ENCODE measurements at places on chromosomes 2 and 18. TPM values are rescaled to one million over a fixed set of nuclear protein-coding genes. Genes with fewer than 3 reads are reported as not detected.

GRCh38 chr2:232789082-232789481, 12.7 kb upstream of the KCNJ13 start:
- no peak for DNase-seq

GRCh38 chr2:233912691-233913423, 4.3 kb upstream of the TRPM8 start:
- DNase-seq = peak; percentile 48

GRCh38 chr2:30074023-30074422, 72.8 kb upstream of the YPEL5 start:
- no peak for DNase-seq

DNA sequence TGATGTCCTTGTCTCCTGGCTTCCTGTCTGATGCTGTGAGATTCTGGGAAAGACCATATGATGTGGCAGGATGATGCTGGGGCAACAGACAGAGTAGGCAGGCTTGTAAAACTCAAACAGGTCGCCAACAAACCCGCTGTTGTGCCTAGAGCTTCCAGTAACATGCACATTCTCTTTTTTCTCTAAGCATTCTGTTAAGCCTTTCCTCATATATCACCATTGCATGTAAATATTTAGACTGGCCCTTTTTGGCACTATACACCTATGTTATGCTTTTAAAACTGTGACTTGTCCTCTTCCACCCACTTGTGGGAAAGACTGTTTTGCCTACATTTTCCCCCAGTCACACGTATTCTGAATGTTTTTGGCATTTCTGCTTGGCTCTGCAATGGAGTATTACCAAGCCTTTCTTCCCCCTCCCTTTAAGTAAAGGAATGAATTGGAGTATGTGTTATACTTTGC, 250.4 kb upstream of the TANK start:
- DNase-seq = no peak

GRCh38 chr18:26981360-26982082, 116.0 kb upstream of the AQP4 start:
- DNase-seq = no peak

Gene PSMA8
- total RNA-seq = not detected

Gene CGREF1
- total RNA-seq = 42.0 TPM

Gene SLC9A4
- total RNA-seq = not detected

Gene ZFAND2B
- total RNA-seq = 116 TPM

Gene KCNF1
- total RNA-seq = 0.66 TPM

Gene ZNF519
- 9.3 TPM for total RNA-seq

All from HT-29 (cell line).